C1 segment of cervical spinal cord (tissue), 14 donors: ENCODE measurements at places on chromosomes 5 and 9.

DNA sequence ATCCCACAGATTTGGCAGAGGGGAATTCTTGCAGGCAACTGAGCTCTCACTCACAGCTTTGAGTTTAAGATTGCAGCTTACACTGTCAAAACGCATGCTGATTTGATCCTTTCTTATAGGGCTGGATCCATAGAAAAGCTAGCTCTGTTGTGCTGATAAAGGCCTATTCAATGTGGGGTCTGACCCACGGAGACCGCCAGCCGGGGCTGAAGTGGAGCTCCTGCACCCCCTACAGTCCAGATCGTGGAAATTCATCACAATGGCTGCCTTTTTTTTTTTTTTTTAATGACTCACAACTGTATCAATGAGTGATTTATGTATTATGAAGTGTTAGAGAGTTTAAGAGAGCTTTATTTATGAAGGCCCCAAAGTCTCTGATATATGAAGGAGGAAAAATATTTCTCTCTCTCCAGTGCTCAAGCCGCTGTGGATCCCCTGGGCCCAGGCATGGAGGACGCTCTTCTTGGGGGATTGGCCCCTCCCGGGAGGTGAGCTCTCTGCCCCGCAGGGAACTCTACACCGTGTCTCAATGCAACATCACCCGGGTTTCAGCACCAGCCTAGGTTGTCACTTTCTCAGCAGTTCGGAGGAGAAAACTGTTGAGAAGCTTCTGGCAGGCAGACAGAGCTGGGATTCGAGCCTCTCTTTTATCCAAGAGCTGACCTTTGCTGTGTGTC is 700.2 kb downstream of the IRX1 start:
- DNase-seq, result no peak

DNA sequence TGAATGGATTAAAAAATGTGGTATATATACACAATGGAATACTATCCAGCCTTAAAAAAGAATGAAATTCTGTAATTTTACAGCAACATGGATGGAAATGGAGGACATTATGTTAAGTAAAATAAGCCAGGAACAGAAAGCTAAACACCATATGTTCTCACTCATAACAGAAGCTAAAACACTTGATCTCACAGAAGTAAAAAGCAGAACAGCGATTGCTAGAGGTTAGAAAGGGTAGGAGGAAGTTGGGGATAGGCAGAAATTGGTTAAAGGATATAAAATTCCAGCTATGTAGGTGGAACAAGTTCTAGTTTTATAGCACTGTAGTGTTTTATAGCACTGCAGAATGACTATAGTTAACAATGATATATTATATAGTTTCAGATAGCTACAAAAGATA is 15.8 kb downstream of the MARCHF3 start:
- no peak for DNase-seq

DNA sequence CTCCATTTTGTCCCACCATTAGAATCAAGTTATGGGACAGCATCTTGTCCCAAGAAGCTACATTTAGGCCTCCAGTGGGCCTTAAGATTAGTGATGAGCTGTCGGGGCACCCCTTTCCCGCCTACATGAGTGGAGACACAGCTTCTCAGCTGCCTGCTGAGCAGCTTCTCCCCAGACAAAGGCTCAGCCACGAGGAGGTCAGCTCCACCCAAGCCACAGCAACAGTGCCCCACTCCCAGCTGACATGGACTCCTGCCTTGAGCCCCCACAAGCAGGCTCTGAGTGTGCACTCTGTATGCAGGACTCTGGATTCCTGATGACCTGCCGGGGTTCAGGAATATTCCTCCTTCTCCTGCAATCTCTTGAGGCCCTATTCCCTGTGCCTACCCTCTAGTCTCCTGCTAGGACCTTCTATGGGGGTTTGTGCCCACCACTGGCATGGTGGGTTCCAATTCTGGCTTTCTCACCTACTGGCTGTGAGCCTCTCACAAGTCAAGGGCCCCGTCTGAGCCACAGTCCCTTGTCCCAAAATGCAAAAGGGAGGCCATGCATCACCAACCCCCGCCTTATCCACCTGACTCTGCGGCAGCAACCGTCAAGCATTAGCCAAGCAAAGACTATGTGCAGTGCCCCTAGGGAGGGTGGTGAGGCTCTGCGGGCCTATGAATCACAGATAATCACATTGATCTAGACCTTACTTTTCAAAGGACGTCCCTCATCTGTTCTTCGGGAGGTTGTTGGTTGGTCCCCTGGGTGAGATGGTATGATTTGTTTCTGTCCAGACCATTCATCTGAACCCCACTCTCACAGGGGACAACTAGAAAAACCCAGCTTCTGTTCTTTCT is 269.1 kb downstream of the MED10 start:
- no peak for DNase-seq

DNA sequence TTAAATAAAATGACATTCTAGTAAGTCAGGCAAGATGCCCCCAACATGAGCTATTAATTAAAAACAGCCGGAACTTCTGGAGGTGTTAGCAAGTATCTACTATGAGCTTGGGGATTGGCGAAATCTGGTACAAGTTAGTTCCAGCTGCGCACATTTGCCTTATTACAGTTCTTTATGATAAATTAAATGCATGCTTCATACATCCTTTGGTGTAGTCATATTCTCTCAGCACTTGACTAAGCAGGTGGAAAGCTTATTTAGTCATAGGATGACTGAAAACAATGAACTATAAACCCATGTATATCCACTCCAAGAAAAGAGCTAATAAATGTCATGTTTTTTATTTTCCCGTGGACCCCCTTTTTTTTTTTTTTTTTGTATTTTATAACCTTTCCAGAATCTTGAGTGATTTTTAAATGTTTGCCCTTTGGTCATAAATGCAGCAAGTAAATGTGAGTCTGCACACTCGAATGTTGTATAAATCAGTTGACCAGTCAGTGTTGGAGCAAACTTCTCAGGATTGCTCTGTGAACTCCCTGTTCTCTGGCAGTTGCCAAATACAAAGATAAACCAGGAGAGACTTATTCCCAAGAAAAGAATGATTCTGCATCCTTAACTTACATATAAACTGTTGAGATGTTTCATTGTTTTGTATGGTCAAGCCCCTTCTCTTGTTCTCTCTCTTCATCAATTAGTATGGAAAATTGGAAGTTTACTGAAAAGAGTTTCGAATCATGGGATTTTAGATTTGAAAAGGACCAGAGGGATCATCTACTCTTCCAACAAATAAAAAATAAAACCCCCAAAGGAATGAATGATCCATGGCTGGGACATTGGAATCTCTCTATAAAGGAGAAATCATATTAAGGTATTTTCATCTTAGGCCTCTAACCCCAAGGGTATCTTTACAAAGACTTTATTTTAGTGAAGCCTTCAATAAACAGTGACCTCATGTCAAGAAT is 38.3 kb downstream of the PIK3R1 start:
- DNase-seq, result no peak

DNA sequence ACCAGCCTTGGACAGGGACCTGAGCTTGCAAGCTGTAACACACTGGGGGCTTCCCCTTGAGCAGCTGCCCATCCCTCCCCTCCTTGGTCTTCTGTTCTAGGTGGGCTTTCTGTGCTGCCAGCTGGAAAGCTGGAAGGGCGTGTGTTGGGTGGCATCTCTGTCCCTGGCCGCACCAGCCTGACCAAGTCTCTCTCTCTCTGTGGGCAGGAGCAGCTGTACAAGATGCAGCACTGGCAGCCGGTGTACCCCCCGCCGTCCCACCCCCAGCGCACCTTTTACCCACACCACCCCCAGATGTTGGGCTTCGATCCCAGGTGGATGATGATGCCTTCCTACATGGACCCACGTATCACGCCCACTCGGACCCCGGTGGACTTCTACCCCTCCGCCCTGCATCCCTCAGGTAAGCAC is 32.1 kb upstream of the POMT1 start:
- no peak for DNase-seq

- peak; percentile 26 for DNase-seq
Observed at GRCh38 chr5:98771382-98772109, 1.9 kb upstream of the RGMB start.
